CD4-positive, alpha-beta T cell treated with Interleukin-4 for 1 hour (primary cell): ENCODE measurements at places on chromosomes 6 and 20.

DNA sequence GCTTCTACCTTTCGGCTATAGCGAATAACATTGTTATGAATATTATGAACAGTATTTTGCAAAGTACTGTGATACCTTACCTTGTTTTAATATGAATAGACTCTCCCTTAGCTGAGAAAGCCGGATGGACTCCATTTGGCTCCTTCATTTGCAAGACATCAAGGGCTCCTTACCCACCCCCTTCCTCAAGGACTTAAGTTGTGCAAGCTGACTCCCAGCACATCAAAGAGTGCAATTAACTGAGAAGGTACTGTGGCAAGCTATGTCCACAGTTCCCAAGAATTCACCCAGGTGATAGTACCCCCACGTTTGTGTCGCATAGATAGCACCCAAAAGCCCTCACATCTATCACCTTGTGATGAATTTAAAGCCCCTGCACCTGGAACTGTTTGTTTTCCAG, 11.2 kb downstream of the CST5 start:
- DNase-seq, result no peak

DNA sequence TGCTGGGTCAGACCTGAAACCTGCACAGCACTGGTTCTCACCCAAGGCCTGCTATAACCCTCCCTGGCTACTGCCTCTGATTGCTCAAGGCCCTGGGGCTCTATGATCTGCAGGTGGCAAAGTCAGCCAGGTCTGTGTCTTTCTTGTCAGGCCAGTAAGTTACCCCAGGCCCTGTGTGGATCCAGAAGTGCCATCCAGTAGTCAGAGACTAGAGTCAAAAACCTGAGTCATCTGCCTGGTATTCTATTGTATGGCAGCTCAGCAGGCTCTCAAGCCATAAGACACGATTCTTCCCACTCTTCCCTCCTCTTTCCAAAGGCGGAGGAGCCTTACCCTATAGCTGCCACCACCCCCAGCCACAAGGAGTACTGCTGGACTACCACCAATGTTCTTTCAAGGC, 593.0 kb downstream of the FRK start:
- DNase-seq, result no peak

GRCh38 chr6:160347259-160348222, 637 bp upstream of the SLC22A3 start:
- DNase-seq, result no peak

- DNase-seq, result no peak
Measured at GRCh38 chr20:5580940-5581708, 169.1 kb upstream of the SHLD1 start.

GRCh38 chr6:30647242-30648116, 546 bp downstream of the C6orf136 start:
- DNase-seq, result peak; percentile 75

- DNase-seq, result no peak
Measured at GRCh38 chr20:61871913-61872312, 193.8 kb downstream of the TAF4 start.

GRCh38 chr6:156833755-156834154, 56.6 kb downstream of the ARID1B start:
- DNase-seq, result no peak

- no peak for DNase-seq
Measured at GRCh38 chr20:17987988-17988387, 19.2 kb downstream of the MGME1 start.

- DNase-seq, result no peak
Measured at GRCh38 chr20:22546344-22546743, 38.0 kb downstream of the FOXA2 start.

GRCh38 chr6:157412791-157413190, 31.8 kb downstream of the ZDHHC14 start:
- no peak for DNase-seq

GRCh38 chr6:85449388-85449817, 480 bp upstream of the NT5E start:
- DNase-seq, result peak; percentile 48
